ENCODE measurements at places on chromosomes 1 and 21. TPM values are rescaled to one million over a fixed set of nuclear protein-coding genes. Genes with fewer than 3 reads are reported as not detected.

FAM76A gene
- 14.7 TPM for total RNA-seq

TNNT2 gene
- total RNA-seq, result not detected

RPF1 gene
- 42.9 TPM for total RNA-seq

RGS4 gene
- 280 TPM for total RNA-seq

CLK2 gene
- total RNA-seq, result 19.8 TPM
